ENCODE measurements at places on chromosomes 5 and 9.
A peak's percentile ranks its signal among the peaks of the same experiment; 100 is the strongest.

GRCh38 chr5:112270299-112271293 is 148.5 kb downstream of the EPB41L4A start:
- no peak for DNase-seq

DNA sequence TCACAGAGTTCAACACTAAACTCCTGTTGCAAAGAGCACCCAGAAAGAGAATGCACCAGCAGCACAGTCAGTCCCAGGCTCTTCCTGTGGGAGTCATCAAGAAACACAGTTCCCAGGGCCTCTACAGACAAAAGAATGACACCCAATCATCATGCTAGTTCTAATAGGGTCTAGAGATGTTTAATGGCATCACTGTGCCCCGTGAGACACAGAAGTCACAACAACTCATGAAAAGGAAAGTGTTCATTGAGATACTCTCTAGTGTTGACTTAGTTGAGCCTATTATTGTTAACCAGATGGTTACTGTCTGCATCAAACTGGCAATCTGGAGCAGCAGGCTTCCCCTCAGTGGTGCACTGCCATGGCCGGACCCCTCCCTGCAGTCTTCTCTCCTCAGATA is 1.6 kb downstream of the KLHL3 start:
- no peak for DNase-seq

DNA sequence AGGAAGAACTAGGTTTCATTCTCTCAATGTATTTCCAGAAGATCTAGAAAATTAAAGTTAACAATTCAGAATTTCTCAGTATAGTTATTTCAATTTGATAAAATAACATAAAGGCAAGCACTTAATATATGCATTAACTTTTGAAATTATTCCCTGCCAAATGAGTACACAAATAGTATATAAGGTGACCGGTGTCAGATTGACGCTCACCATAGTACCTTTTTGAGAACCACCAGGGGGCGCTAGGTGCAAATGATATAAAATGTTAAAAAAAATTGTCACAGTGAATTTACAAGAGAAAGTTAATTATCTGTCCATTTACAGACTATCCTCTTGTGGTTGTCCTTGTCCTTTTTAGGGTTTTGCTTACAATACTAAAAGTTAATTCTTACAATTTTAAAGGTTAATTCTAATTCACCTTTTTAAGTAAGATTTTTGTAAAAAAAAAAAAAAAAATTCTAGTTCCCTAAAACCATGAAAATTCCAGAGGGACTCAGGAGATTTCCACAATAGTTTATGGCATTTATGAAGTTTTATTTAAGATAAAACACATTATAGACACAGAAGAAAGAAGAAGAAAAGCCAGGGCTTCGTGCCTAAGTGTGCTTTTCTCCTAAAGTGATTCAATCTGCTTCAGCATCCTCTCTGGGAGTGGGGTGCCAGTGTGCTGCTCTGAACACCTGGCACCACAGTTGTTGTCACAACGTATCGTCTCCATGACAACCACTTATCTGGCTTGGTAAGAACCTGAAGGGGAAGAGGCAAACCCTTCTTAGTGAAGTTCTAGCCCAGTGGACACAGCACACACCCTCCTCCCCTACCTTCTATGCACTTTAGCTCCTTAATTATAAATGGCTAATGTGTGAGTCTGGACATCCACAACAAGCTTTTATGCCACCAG is 1.7 kb downstream of the ADAMTS16 start:
- peak; percentile 22 for DNase-seq

- no peak for DNase-seq
Observed at GRCh38 chr5:2883771-2884170, 132.3 kb upstream of the IRX2 start.

DNA sequence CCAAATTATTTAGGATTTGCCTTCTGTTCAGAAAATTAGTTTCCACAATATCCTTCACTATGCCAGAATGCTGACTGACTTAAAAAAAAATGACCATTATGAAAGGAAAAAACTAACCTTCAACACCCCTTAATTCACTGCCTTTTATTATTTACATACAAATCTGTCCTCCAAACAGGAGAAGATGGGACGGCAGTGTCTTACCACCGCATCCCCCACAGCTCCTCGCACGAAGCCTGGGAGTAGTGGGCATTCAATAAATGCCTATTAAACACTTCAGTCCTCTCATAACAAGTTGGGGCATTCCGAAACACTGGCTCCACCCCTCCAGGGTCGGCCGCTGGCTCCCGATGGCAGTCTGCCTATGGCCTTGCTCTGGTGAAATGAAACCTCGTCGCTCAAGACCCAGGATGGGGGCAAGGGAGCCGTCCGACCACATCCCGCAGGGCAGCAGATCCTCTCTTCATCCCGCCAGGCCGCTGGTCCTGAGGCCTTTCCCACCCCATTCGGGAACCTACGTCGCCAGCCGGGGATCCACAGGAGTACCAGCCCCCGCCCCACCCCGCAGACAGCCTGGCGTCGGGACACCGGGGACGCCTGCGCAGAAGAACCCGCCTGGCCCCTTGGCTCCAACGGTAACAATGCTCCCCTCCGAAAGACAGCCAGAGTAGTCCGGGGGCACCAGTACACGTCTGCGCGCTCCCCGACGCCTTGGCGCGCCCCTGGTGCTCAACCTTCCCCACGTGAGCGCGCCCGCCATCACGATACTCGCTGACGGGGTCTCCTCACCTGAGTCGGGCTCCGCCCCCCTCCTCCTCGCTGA is 613 bp downstream of the ZBTB5 start:
- DNase-seq = peak; percentile 78

GRCh38 chr5:75054134-75054930 is 2.0 kb upstream of the GCNT4 start:
- DNase-seq = peak; percentile 26

DNA sequence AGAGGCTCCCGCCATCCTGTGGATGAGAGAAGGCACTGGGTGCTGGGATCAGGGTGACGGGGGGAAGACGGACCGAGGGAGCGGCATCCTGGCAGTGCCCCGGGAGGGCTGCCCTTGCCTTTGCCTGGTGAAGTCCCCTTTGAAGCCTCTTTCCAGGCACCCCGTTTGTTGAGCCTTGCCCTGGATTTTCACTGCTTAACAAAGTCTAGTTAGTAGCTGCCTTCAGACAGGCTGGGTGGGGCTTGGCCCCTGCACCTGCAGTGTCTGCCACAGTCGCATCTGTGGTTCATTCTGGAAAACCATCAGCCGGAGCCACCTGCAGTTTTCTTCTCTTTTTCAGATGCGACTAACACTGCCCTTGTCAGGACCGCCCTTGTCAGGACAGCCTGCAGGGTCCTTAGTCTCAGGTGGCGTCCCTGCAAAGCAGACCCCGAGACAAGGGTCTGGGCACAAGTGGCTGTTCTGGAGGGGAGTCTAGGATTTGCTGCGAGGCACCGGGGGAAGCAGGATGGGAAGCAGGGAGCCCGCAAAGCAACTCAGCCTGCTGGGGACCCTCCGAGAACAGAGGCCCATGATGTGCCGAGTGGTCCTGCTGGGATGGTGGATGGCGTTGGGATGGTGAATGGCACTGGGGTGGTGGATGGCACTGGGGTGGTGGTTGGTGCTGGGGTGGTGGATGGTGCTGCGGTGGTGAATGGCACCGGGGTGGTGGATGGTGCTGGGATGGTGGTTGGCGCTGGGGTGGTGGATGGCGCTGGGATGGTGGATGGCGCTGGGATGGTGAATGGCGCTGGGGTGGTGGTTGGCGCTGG is 147.9 kb upstream of the COL5A1 start:
- no peak for DNase-seq

DNA sequence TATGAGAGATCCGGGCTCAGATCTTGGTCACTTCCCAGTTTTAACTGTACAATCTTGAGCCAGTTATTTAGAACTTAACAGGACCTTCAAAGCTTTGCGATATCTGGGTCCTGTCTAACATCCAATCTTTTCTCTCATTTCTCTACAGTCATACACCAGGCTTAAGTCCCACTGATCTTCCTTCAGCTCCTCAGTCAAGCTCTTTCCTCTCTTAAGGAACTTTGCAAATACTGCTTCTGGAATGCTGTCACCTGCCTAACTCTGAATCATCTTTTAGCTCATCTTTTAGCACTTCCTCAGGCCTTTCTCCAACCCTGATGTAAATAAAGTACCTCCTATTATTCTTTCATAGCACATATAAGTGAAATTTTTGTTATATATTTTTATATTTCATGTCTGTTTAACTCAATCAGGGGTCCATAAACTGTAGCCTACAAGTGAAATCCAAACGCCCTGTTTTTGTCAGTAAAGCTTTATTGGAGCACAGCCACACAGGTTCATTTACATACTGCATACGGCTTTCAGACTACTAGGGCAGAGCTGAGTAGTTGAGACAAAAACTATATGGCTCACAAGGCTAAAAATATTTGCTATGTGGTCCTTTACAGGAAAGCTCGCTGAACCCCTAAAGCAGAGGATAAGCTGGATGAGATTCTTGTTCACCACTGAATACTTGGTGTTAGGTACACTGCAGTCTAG is 63.5 kb downstream of the MEF2C start:
- DNase-seq = no peak

GRCh38 chr9:19488721-19489120 is 79.9 kb downstream of the ACER2 start:
- no peak for DNase-seq

- DNase-seq = no peak
Observed at GRCh38 chr9:14530366-14530765, 162.9 kb downstream of the ZDHHC21 start.

- no peak for DNase-seq
Observed at GRCh38 chr9:82332018-82332773, 343.6 kb downstream of the SPATA31D1 start.

- no peak for DNase-seq
Observed at GRCh38 chr5:147084702-147085101, 150.1 kb upstream of the STK32A start.

GRCh38 chr9:92439921-92440750 is 15.9 kb upstream of the OMD start:
- no peak for DNase-seq

DNA sequence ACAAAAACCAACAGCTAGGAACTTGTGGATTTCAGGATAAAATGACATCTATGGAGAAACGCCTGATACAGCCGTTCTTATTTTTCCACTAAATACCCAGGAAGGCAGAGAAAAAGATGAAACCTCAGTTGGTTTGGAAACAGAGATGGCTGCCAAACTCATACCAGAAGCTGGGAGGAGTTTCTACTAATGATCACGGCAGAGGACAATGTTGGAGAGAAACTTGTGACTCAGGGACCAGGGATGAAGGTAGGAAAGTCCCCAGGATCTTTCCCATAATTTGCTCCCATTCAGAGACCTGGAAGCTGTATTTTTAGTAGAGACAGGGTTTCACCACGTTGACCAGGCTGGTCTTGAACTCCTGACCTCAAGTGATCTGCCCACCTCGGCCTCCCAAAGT is 187.1 kb upstream of the IER5L start:
- no peak for DNase-seq

- DNase-seq = peak; percentile 1
Observed at GRCh38 chr5:81630684-81631083, 120.2 kb downstream of the SSBP2 start.

- no peak for DNase-seq
Observed at GRCh38 chr5:117999939-118000549, 988.3 kb downstream of the DTWD2 start.

DNA sequence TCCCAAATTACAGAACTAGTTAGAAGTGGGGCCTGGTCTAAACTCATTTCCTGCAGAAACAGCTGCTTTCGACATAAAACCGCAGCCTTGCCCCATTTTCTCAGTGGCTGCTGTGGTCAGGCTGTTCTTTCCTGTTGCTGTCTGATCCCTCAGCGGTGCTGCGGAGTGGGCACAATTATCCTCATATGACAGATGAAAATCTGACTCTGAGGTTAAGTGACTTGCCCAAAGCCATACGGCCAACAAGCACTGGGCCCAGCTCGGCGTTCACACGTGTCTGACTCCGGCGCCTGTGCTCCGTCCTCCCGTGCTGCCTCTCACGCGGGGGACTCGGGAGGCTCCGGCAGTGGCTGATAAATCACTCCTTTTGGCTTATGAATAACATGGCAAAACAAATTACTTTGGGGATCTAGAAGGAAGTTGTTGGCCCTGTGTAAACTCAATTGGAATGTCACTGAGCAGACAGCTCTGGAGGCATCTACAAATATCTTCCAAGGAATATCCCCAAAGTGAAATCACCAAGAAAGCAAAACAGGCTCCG is 142.6 kb upstream of the LMX1B start:
- peak; percentile 89 for DNase-seq

DNA sequence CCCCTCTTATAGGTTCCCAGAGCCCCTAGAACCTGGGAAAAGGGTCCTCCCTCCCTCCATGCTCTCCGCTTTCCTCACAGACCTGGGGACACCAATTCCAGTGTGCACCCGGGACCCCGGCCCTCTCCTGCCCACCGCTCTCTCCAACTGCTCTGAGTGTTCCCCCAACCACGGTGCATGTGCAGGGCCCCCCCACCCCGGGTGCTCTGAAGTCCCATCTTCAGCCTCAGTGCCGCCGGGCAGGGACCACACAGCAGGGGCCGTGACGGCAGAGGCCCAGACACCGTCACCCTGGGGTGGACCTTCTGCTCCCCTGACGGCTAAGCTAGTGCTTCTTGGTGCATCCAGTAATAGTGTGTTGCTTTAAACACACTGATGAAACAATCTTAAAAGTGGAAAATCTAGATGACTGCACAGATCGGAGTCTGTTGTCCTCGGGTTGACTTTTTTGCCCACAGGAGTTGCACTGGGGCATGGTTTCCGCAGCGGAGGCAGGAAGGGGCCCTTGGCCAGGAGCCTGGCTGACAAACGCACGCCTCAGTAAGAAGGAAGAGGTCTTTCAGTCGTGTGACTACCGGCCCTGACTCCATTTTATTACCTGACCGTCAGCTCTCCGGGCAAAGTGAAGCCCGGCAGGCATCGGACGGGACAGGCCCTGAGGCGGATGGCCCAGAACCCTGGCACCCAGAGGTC is 36.2 kb upstream of the SLC6A3 start:
- DNase-seq = no peak

GRCh38 chr5:110377361-110377760 is 349.1 kb downstream of the TMEM232 start:
- no peak for DNase-seq

DNA sequence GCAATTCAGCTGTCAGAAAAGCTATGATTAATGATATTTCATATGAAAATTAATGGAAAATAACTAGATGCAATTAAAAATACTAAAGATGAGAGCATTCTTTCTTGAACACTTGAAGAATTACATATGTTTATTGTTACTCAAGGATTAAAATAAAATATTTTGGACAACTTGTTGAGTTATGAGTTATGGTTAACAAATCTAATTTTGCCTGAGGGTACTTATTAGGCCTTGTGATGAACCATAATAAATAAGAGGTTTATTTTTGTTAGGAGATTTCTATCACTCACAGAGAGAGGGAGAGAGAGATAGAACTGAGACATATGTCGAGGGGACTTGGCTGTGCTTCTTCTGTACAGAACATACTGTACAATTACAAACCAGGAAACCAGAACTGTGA is 183.7 kb downstream of the ISL1 start:
- no peak for DNase-seq

DNA sequence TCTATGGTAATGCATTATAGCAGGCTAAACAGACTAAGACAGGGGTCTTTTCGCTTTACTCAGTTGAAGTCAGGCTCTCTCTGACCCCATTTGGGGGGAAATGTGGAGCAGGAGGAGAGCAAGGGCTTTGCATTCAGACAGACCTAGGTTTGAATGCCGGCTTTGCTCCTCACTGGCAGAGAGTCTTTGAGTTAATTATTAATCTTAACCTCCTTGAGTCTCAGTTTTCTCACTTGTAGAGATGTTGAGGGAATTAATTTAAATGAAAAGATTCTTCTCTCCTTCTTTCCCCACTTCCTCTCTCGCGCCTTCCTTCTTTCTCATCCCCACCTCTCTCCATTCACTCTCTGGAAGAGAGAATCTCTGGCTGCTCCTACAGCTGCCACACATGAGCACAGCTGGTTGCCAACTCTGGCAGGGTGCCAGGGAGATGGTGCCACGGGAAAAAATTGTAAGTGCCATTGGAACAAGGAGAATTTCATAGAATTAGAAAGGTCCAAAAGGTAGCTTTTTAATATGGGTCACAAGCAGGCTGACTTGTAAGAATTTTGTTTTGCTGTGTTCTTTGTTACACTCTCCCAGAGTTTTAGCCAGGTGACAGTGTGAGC is 25.2 kb upstream of the GLRA1 start:
- DNase-seq = no peak
